Stimulated activated CD4-positive, alpha-beta T cell treated with anti-CD3 and anti-CD28 coated beads, TNF-alpha, amount 100 ng/mL, for 4 hours (primary cell): ENCODE measurements at places on chromosomes 11 and 22.

- no peak for DNase-seq
These were observed 742 bp upstream of the BBOX1 start for GRCh38 chr11:27039873-27040272.

- DNase-seq: no peak
These were observed 20.0 kb upstream of the ZBTB16 start for GRCh38 chr11:114039551-114039950.

GRCh38 chr11:129346916-129347315 lies 28.7 kb upstream of the BARX2 start:
- no peak for DNase-seq

DNA sequence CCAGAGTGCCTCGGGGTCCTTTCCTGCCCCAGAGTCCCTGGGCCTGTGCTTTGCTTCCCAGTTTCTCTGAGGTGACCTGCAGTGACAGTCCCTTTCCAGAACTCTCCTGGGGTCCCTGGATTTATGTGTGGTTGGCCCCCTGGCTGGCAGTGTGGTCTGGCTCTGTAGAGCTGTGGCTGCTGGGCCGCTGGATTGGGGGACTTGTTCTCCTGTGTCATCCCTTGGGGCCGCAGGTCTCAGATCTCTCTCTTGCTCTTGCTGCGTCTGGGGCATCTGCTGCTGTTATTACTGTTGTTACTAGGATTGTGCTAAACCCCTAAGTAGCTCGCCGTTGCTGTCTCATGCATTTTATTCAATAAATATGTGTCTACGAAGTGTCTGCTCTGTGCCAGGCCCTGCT lies 31.9 kb downstream of the FAM83F start:
- no peak for DNase-seq

GRCh38 chr11:19546325-19546724 lies 166.3 kb upstream of the NAV2 start:
- no peak for DNase-seq

- no peak for DNase-seq
These were observed 28.4 kb upstream of the HMOX1 start for GRCh38 chr22:35352214-35353111.

DNA sequence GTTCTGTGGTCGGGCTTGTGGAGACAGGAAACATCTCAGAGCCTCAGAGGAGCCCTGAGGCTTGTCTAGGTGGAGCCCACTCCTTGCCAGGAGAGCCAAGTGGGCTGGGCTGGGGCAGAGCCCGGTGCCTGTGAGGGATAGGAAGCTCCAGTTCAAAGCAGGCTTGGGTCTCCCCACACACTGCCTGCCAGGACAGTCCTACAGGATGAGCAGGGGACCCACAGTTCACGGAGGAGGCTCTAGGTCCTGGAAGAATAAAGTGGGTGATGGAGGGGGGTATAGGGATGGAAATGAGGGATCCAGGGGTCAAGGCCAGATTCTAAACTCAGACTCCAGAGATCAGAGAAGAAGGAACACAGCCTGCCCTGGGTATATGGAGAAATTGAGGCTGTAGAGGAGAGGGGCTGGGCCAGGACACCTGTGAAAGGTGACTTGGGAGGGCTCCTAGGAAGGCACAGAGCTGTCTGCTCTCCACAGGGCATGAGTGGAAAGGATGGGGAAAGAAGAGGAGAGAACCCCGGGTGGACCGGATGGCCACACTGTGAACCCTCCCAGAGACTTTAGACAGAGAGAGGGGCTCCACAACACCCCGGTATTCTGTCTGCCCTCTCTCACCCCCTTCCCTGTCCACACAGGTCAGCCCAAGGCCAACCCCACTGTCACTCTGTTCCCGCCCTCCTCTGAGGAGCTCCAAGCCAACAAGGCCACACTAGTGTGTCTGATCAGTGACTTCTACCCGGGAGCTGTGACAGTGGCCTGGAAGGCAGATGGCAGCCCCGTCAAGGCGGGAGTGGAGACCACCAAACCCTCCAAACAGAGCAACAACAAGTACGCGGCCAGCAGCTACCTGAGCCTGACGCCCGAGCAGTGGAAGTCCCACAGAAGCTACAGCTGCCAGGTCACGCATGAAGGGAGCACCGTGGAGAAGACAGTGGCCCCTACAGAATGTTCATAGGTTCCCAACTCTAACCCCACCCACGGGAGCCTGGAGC lies 7.4 kb downstream of the IGLL5 start:
- no peak for DNase-seq

DNA sequence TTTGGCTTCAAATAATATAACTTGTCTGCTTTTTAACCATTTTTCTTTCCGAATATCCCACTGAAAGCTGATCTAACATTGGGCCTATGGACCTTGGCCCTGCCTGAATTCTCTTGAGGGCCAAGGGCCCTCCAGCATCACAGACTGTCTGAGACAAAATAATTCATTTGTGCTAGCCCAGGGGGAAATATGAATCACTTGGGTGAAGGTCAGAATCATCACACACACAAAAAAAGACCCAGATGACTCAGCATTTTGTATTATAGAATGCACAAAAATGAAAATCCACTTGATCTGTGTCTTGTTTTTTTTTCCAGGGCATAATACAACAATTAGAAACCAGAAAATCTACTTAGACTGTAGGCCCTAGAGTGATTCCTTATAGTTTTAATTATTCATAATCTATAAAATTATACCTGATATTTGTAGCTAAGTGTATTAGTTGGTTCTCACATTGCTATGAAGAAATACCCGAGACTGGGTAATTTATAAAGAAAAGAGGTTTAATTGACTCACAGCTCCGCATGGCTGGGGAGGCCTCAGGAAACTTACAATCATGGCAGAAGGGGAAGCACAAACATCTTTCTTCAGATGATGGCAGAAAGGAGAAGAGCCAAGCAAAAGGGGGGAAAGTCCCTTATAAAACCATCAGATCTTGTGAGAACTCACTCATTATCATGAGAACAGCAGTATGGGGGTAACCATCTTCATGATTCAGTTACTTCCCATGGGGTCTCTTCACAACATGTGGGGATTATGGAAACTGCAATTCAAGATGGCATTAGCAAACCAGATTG lies 15.6 kb upstream of the RDX start:
- no peak for DNase-seq

DNA sequence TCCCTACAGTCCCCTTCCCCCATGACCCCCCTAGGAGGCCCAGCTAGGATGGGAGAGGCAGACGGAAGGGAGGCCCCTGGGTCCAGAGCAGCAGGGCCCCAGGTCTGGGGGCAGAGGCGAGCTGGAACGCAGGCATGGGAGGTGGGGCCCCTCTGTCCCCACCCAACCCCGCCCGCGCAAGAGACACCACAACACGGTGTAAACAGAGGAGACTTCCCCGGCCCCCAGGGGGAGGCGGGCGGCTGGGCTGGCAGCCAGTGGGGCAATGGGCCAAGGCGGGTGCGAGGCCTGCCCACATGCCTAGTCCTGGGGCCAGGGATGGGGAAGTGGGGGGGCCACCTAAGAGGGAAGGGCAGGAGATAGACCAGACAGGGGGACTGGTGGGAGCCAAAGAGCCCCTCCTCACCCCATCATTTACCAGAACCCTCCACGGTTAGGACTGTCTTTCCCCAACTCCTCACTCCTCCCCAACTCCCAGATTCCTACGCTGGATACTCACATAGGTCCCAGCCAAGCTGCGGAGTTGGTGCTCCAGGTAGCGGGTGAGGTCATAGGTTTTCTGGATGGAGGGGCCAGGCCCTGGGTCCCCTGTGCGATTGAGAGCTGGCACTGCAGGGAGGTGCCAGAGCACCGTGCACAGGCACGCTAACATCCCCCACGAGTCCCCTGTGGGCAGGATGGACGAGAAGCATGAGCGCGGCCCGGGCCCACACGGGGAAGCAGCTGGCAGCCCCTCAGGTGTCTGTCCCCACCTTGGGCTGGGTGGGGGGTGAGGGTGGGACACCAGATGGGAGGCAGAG lies 6.2 kb downstream of the CLCF1 start:
- no peak for DNase-seq

DNA sequence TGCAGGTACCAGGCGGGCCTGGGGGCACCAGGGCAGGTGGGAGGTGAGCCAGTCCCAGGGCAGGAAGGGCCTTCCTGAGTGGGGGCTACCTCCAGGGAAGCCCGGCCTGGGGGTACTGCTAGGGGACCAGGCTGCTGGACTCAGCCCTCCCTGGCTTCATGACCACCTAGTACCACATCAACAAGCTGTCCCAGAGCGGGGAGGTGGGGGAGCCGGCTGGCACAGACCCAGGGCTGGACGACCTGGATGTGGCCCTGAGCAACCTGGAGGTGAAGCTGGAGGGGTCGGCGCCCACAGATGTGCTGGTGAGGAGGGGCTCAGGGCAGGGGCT lies 6.7 kb downstream of the TRPT1 start:
- no peak for DNase-seq

DNA sequence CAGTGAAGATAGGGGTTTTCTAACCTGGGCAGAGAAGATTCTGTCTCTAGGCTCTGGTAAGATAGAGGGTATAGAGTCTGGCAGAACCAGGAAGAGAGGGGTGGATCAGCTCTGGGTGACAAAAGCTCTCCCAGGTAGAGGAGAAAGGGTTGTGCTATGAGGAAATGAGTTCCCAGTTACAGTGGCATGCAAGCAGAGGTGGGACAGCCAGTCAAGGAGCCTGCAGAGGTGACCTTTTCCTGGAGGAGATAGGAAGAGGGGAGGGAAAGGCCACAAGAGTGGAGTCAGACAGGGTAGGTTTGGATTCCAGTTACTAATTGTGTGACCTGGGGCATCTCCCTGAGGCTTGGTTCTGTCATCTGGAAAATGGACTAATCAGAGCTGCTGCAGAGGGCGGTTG lies 3.4 kb upstream of the CAPN5 start:
- DNase-seq: no peak

GRCh38 chr11:16669799-16670415 lies 68.5 kb upstream of the C11orf58 start:
- DNase-seq: no peak

- no peak for DNase-seq
These were observed 61.0 kb downstream of the DHCR7 start for GRCh38 chr11:71387200-71387599.

DNA sequence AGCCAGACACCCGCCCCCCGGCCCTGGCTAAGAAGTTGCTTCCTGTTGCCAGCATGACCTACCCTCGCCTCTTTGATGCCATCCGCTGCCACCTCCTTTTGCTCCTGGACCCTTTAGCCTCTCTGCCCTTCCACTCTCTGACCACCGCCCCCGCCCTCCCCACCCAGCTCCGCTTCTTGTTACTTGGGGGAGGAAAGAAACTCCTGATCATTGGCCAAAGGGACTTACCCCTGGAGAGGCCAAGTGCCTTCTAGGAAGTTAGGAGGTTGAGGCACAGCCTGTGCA lies at the start of gene PRR33:
Gene PRR33, minus strand, starts transcription at position 65 of the 285 bp plus-strand sequence. CDS start 1,311 bp downstream, outside the sequence.
- no peak for DNase-seq

GRCh38 chr11:103959279-103959942 lies 77.0 kb upstream of the DDI1 start:
- DNase-seq: no peak

DNA sequence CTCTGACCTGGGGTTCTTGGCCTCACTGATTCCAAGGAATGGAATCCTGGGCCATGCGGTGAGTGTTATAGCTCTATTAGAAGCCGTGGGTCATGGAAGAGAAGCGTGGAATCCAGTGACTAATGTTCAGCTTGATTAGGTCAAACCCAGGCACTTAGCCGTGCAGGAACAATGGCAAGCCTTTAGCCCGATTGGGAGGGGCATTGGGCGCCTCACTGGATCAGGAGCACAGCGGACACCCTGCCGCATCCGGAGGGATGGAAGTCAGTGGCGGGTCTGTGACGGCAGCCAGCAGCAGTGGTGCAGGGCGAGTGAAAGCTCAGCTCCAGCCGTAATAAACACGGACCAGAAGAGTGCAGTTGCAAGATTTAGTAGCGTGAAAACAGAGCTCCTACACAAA lies 20.5 kb upstream of the SLC17A6 start:
- DNase-seq: no peak

DNA sequence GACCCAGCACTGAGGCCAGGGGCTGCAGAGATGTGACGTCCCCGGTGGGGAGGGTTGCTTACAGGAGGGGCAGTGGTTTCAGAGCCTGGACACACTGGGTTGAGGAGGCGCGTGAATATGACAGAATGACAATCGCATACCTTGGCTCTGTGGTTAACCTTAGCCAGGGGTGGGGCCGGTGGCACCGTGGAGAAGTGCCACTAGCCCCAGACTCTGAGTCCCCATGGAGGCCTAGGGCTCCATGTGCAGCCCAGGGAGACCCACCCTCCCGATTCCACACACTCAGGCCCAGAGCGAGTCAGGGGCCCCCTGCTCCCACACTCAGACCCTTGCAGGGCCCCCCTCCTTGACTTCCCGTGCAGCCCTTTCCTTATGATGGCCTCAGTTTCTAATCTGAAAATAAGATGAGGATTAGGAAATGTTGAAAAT lies 3.6 kb upstream of the ACR start:
- DNase-seq: no peak

DNA sequence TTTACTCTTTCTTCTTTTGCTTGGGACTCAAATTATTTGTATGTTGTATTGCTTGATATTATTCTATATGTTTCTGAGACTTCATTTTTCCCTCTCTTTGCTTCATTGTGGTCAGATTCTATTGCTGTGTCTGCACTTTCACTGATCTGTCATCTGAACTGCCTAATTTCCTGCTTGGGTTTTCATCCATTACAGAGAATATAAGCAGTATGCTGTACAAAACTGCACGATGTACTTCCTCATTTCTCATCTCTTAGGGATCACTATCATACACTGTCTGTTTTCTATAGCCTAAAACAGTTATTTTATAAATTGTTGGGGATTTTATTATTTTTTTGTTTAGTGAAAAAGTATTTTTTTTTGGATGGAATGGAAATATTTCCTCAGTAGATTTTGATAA lies 736.7 kb upstream of the ANO5 start:
- no peak for DNase-seq

- DNase-seq: no peak
These were observed 119.6 kb upstream of the BLID start for GRCh38 chr11:122235615-122236014.

GRCh38 chr11:62489204-62489603 lies 57.4 kb downstream of the AHNAK start:
- no peak for DNase-seq

DNA sequence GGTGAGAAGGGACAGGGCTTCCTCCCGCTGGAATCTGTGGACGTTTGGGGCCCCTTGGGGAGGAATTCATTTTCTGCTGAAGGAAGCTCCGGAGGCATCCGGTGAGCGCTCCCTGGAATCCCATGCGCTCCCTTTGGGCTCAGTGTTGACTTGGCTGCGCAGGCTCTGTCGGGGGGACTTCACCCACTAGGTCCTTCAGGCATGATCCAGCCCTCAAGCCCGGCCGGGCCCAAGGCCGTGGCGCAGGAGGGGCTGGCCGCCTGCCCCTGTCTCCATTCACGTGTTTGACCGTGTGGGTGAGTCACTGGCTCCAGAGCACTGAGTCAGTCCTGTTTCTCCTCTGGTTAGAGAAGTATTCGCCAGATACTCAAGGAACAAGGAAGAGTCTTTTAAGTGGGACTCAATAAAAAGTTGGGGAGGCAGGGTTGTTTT lies 1.4 kb downstream of the CTTN start:
- DNase-seq: no peak

- no peak for DNase-seq
These were observed 130.5 kb upstream of the B3GAT1 start for GRCh38 chr11:134542401-134543165.

DNA sequence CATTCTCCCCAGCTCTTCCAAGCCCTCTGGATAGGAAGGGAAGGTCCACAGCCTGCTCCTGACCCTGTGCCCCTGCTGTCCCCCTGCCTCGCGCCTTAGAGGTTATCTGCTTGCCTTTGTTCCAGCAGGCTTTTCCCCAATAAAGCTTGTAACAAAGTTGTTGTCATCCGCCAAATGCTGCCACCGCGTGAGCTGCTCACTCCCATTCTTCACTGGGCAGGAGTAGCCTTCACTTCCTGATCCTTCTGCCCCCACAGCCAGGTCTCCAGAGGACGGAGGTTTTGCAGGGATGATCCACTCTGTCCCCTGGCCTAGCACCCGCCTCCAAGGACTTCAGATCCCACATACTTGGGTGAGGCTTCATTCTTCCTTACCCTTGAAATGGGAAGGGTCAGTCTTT lies 94.0 kb upstream of the RASSF10 start:
- DNase-seq: no peak
